ENCODE measurements at places on chromosomes 11 and 22.

DNA sequence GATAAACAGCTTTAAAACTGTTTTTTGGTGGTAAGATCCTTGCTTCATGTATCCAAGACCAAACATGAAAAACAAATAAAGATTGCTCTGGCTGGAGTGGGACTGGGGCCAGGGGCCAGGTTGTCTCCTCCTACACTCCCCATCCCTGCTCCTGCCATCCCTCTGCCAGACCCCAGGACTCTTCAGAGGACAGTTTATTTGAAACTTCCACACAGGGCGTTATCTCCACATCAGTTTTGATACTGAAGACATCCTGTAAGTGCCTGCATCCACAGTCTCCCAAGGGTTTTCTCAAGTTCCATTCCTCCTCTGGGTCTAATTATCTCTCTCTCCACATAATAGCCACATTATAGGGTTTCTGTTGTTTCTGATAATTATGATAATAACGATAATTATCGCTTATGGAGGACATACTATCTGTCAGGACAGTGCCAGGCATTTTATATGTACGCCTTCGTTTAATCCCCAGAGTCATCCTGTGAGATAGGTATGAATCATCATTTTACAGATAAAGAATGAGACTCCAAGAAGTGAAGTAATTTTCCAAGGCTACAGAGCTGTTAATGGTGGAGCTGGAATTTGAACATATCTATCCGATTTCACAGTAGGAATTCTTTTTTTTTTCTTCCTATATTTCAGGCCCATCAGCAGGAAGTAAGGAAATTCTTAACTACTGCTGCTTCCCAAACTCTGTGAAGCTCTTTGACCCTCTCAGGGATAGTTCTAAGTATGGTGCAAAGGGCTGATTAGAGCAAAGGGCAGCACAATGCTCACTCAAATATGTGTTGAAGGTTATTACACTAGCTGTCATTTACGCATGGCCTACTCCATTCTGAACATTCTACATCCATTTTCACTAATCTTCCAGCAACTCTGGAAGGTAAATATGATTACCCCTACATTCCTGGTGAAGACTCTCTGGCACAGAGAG, 488.0 kb upstream of the CCDC90B start:
- DNase-seq: no peak

DNA sequence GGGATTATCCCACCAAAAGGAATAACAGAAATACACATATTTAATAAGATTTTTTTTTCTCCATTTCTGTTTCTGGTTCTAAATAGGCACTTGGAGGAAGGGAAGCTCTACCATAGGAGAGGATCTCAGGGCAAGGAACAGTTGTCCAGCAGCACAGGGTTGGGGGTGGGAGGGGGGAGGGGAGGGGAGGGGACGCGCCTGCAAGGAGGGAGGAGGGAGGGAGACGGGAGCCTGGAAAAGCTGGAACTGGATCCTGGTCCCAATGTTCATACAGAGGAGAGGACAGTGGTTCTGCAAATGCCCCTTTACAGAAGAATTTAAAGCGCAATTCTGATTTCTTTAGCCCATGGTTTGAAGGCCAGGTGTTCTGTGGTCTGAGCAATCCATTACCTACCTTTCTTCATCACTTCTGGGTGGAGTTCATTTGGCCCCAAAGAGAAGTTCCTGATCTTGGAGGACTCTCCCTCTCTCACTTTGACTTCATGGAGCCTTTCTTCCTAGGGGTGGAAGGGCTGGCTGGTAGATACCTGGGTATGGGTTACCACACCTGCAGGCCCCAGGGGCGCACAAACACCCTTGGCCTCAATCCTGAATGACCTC, 348.9 kb upstream of the NCAM1 start:
- no peak for DNase-seq

DNA sequence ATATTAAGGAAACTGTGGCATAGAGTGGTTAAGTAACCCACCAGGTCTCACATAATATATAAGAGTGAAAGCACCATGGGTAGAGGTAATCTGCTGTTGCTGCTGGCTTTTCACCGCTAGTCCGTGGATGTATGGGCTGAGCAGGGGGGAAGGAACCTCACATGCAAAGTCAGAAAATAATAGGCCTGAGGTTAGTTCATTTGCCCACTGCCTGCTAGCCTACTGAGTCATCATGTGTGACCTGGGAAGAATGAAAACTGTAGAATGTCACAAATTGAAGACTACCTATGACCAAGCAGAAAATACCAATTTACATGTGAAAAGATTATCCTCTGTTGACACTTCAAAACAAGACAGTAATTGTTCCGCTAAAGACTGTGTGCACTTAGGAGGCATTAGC, 560.1 kb upstream of the FAT3 start:
- no peak for DNase-seq

DNA sequence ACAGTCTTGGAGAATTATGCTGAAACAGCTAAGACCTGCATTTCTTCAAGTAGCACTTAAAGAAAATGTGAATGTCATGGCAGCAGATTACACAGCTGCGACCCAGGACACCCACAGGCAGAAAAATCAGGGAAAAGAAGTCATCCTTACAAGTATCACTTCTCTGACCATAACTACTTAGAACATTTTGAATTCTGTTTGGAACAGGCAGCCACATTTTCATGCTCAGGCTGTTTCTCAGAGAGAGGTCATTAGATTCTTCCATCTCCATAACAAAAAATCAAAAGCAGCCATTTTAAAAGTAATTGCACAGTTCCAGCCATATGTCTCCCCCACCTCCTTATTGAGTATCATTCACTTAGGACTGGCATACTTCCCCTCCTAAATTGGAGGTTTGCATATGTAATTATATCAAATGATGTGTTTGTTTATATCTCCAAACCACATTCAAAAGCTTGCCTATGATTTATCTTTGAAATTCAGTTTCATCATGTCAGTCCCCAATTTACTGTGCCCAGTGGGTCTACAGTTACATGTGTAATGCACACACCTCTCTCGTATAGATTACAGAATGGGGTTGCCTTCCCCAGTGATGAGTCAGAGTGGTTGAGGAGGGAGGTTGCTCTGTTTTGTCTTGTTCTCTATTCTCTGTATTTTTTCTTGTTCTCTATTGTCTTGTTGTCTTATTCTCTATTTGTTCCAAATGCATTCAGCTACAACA, 276.5 kb upstream of the MTNR1B start:
- no peak for DNase-seq

DNA sequence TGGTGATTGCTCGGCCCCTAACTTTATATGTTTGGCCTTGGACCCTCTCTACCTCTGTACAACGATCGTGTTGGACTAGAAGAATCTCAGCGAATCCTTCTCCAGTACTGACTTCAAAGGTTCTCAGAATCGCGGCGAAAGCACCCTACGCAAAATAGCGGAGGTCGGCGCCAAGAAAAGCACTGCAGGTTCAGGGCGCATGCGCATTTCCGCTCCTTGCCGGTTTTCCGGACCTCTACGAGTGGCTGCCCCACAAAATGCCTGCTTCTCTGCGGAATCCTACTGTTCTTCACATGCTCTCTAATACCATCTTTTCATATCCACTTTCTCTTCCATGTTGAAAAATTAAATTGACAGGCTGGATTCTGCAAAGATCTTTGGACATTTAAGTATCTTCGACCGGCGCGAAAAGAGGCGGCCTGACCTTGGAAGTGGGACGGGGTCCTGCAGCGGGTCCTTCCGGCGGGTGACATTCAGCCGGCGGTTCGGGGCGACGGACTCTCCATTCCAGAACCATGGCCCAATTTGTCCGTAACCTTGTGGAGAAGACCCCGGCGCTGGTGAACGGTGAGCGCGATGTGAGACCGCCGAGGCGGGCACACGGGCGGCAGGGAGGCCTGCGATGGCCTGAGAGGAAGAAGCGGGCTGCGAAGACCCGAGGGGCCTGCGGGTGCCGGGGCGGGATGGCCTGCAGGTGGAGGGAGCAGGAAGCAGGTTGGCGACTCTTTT, at the start of gene ATP5MG:
Gene ATP5MG (plus strand): TSS at position 456 of the 729 bp plus-strand sequence. CDS start 60 bp downstream, at position 516.
- peak; percentile 92 for DNase-seq

GRCh38 chr11:9065607-9066432, 25.6 kb downstream of the SCUBE2 start:
- no peak for DNase-seq

GRCh38 chr11:1152316-1153104, 5.2 kb upstream of the MUC5AC start:
- DNase-seq: no peak

DNA sequence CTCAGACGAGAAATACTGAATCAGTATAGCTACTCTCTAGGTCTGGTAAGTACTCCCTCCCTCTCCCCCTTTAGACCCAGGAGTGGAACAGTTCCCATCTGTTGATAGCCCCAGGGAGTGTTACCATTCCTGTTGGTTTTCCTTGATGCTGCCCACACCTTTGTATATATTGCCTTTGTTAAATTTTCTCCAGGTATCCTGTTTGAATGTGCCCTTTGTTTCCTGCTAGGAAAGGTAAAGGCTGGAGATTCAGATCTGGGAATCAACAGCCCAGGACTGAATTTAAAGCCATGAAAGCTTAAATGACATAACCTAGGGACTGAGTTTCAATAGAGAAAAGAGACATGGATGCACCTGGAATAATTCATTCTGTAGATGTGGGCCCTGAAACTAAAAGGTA, 68.3 kb downstream of the CCDC83 start:
- no peak for DNase-seq

- no peak for DNase-seq
Measured at GRCh38 chr11:1547467-1548098, 24.5 kb downstream of the DUSP8 start.

- DNase-seq: no peak
Measured at GRCh38 chr22:20672732-20673131, 101.2 kb upstream of the SERPIND1 start.

Measured in Ammon's horn (tissue), 1 donor.